Activated CD4-positive, alpha-beta T cell treated with anti-CD3 and anti-CD28 coated beads, Interleukin-2, amount 50 U/mL, for 48 hours (primary cell): ENCODE measurements at places on chromosomes 7 and 10.

GRCh38 chr10:92356041-92356440 is 65.1 kb downstream of the MARCHF5 start:
- no peak for DNase-seq

DNA sequence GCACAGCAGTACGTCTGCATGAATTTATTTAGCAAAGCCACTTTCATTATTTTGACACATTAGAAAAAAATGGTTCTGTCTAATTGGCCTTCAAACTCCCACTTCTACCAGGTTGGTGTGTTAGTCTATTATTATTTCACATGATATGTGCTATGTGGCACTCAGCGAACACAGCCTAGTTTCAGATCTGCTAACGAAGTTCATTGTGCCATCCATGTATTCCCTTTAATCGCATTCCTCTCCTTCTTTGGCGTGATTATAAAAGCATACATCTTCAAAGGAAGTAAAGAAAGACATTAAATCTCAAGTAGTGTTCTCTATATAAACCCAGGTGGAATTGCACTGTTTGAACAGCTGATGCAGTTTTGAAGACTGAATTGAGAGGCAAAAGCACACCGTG is 96.4 kb upstream of the CACNA2D1 start:
- DNase-seq = no peak

GRCh38 chr10:50417886-50418830 is 166.8 kb upstream of the ASAH2 start:
- peak; percentile 60 for DNase-seq

DNA sequence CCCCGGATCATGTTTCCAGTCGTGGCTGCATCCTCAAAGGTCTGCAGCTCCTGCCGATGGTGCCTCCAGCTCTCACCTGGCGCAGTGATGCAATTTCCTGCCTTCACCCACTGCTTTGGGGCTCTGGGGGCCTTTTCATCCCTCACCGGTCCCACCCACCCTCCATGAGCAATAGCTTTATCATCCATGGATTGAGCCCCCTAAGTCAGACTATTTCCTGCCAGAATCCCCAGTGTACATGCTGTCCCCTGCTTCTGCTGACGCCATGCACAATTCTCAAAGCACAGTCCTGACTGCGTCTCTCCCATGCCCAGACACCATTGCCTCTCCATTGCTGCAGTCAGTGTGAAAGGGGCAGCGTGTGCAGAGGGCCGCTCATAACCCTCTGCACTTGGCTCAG is 49.7 kb downstream of the FAM241B start:
- DNase-seq = no peak

GRCh38 chr7:46581268-46581667 is 660.2 kb upstream of the IGFBP3 start:
- no peak for DNase-seq

DNA sequence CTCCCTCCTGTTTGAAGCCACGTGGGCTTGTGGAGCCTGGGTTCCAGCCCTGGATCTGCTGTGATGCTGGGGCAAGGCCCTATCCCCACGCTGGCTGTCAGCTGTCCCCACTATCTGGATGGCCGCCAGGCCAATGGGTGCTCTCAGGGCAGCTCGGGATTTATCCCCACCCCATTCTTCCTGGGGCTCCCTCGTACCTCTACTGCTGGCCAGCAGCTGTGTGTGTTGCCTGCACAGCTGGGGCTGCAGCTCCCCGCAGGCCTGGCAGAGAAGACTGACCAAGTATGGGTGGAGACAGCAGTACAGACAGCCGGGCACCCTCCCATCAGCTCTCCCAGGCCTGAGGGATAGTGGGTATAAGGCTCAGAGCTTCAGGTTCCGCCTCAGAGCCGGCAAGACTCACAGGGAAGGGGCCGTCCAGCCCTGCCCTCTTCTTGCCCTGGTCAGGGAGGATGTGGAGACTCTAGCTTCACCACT is 13.6 kb downstream of the CLIP2 start:
- DNase-seq = no peak

- DNase-seq = no peak
Observed at GRCh38 chr7:28032738-28033380, 147.7 kb downstream of the JAZF1 start.

DNA sequence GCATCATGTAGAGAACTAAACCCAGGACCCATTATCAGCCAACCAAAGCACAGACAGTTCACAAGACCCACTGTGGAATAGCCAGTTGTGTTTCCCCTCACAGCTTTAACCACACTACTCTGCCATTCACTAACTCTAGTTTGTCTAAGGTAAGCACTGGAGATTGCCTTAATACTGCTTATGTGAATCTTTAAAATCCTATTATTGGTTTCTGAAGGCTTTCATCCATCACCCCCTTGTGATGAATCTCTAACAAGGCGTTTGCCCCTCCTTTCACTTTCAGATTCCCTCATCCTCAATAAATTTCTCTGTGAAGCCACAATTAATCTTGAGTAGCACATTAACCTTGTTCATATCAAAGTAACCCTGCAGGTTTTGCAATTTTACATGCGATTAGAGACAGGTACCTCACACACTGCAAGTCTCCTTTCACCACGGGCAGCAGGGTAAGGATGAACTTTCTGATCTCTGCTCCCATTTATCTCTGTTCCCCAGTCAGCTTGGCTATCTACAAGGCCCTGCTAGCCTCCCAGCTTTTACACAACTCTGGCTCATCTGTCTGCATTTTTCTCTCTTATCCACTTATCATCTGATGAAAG is 785.6 kb downstream of the REEP3 start:
- DNase-seq = no peak

GRCh38 chr10:35208536-35208935 is 81.9 kb downstream of the CREM start:
- peak; percentile 39 for DNase-seq

DNA sequence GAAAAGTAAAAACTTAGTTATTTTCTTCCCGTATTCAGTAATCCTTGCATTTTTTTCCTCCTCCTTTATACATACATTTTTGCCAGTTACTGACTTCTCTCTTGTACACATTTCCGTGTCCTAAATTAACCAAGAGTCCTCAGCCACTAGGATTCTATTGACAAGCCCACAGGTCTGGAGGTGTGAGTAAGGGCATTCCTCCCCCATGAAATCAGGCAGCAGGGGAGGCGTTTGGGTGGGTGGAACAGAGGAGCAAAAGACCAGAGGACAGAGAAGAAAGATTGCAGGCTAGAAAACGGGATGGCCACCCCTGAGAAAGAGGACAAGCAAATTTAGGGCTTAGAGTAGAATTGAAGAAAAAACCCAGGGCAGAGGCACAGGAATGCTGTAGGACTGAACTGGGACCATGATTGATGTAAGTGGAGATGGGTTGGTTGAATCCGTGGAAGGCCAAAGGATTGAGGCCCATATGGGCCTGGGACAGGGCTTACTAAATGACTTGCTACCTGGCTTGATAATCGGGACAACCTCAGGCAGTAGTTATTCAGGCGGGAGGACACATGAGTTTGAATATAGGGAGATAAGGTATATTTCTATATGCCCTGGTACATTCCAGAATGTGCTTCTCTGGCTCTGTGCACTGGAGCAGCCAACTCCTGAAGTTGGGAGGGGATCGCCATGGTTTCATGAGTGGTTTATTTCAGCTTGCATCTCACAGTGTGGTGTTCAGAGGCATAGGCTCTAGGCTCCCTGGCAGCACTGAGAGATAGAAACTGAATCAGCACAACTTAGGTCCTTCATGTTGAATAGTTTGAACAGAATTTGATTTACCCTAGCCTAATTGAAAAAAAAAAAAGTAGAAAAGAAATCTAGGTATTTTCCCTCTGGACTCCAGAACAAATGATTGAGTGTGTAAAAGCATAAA is 28.0 kb downstream of the IKZF1 start:
- peak; percentile 12 for DNase-seq

DNA sequence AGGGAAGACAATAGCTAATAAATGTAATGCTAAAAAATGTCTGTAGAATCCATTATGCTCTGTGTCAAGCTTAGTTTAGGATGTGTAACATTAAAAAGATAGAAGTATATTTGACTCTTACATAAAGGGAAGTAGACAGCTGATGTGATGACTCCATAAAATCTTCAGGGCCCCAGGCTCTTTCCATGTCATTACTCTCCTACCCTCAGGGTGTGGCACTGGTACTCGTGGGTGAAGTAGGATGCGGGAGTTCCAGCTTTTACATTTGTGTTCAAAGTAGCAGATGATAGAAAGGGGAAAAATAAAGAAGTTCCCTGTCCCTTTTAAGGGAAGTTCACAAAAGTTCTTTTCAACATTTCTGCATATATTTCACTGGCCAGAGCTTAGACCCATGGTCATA is 157.1 kb downstream of the TSPAN12 start:
- no peak for DNase-seq

- no peak for DNase-seq
Observed at GRCh38 chr10:75040576-75040975, 70.9 kb upstream of the SAMD8 start.

- peak; percentile 60 for DNase-seq
Observed at GRCh38 chr7:122092964-122093797, 50.9 kb downstream of the AASS start.

DNA sequence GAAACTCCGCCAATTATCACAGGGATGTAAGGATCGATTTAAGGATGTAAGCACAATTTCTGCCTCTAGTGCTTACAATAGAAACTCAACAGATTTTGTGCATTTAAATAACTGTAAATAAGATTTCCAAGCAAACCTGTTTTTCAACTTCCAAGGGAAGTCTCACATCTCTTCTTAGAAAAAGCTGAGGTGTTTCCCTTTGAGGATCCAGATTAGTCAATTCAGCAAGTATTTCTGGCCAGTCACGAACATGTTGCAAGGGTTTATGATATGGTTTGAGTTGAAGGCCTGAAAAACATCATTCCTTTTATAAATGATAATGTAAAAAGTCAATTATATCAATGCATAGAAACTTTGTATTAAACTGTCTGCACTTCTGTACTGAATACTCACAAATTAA is 23.9 kb downstream of the KRIT1 start:
- DNase-seq = no peak

DNA sequence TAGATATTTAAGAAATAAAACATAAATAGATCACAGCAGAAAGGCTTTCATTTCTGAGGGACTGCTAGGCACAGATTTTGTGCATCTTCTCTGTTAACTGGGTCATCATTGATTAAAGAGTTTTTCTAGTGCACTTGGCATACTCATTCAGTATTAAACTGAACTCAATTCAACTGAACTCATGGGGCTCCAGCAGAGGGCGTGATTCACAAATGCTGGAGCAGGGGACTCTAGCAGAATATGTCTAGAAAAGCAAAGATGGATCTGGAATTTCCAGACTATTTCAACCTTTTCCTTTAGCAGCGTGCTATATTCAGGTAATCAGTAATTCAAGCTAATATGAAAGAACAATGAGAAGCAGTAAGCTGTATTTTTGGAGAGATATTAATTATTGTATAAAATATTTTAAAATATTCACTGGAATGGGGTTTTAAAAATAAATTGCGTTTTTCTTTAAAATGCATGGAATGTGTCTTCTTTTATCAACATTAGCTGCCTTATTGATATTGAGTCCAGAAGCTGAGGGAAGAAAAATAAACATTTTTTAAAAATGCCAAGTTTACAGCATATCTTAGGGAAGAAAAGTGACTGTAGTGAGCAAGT is 296.8 kb upstream of the CACNA2D1 start:
- peak; percentile 4 for DNase-seq

- DNase-seq = no peak
Observed at GRCh38 chr7:83559887-83560286, 89.1 kb downstream of the SEMA3E start.

GRCh38 chr10:131579251-131580071 is 267.9 kb upstream of the TCERG1L start:
- no peak for DNase-seq

- DNase-seq = no peak
Observed at GRCh38 chr7:157355784-157356511, 19.1 kb downstream of the DNAJB6 start.

- no peak for DNase-seq
Observed at GRCh38 chr10:43421519-43421918, 12.5 kb upstream of the HNRNPF start.

GRCh38 chr10:6642876-6643275 is 62.8 kb upstream of the PRKCQ start:
- DNase-seq = no peak

- no peak for DNase-seq
Observed at GRCh38 chr7:1130021-1130990, 29.7 kb downstream of the ZFAND2A start.
